Upper lobe of left lung (tissue), 6 donors: ENCODE measurements at places on chromosomes 7 and 10. TPM values are rescaled to one million over a fixed set of nuclear protein-coding genes. Genes with fewer than 3 reads are reported as not detected.

DNA sequence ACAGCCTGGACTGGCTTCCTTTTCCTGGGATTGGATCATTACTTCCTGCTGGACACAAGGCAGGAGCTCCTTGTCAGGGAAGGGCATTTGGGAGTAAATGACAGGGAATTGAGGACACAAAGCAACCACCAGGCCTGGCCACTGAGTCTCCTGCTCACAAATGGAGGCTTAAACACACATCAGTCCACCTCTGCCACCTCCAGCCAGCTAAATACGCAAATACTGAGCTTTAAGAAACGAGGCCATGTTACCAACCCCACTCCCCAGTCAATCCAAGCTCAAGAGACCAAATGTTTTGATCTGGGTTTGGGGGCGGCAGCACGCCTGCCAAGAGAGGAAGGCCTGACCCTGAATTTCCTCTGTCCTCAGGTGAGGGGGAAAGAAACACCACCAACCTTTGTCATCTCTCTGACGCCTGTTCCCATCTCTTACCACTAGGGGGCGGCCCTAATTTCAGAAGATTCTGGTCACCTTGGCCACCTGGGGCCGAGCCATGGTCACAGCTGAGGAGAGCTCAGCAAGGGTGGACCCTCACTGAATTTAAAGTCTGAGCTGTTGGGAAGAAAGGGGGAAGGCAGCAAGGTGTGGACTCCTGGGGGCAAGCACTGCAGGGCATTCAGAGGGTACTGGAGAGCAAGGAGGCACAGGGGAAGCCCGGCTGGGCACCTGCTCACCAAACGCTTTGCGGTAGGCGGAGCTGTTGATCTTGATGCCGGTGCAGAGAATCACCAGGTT lies 16.5 kb downstream of the AIFM2 start:
- no peaks in the 10 kb centered on the region for H3K27me3 ChIP-seq
- H3K27ac ChIP-seq: no peak overlapping the region
- DNase-seq: no peak
- H3K36me3 ChIP-seq: peaks cover 83% of the 10 kb centered on the region

The LHFPL3 gene
- total RNA-seq: not detected

DNA sequence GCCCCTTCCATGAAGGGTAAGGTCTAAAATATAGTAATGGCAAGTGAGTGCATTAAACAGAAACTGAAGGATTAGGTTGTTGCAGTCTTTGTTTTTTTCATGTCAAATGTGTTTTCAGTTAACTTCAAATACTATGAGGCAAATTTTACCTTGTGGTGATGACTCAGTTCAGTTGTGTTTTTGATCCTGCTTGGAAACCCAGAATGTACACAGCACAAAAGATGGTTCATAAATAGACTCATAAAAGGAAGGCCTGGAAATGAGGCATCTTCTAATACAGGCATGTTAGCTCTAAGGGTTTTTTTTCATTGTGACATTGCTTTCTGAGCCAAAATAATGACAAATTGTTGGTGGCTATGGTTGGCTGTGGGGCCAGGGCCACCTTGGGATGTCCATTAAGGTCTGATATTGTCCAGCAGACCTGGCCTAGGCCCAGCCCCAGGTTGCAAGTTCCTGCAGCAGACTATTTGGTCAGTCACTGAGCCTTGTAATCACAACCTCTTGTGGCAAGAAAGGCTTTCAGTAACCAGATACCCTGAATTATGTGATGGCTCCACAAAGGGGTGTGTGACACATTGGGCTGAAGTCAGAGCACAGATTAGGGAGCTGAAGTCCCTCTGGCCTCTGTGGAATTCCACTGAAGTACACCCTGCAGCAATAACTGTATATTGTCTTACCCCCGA lies 69.0 kb upstream of the SAMD8 start:
- no peak overlapping the region for H3K27ac ChIP-seq
- H3K4me1 ChIP-seq: no peaks in the 10 kb centered on the region
- no peaks in the 10 kb centered on the region for H3K36me3 ChIP-seq

DNA sequence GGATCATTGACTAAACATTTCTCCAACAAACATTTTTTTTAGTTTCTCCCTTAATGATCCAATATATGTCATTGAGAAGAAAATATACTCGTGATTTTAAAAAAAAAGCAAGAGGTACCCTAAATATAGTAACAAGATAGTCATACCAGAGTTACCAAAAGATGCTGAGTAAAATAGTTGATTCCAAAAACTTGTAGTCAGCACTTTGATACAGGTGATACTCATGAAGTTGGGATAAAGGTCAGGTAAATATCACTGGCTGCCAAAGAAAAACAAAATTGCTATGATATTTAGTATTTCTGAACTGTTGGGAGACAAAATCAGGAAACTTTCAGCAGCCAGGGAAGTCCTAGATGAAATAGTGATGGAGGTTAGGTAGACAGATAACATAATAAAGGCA lies 225.3 kb downstream of the DYNC1I1 start:
- H3K27me3 ChIP-seq: no peaks in the 10 kb centered on the region
- H3K4me3 ChIP-seq: no peak overlapping the region
- no peaks in the 10 kb centered on the region for H3K36me3 ChIP-seq
- H3K4me1 ChIP-seq: no peaks in the 10 kb centered on the region

The GPR37 gene
- total RNA-seq: 0.15 TPM

The CFAP43 gene
- total RNA-seq: 121 TPM

- no peaks in the 10 kb centered on the region for H3K27me3 ChIP-seq
- H3K4me3 ChIP-seq: no peak overlapping the region
- no peaks in the 10 kb centered on the region for H3K4me1 ChIP-seq
Measured at GRCh38 chr10:22247636-22248035, 29.8 kb upstream of the EBLN1 start.

DNA sequence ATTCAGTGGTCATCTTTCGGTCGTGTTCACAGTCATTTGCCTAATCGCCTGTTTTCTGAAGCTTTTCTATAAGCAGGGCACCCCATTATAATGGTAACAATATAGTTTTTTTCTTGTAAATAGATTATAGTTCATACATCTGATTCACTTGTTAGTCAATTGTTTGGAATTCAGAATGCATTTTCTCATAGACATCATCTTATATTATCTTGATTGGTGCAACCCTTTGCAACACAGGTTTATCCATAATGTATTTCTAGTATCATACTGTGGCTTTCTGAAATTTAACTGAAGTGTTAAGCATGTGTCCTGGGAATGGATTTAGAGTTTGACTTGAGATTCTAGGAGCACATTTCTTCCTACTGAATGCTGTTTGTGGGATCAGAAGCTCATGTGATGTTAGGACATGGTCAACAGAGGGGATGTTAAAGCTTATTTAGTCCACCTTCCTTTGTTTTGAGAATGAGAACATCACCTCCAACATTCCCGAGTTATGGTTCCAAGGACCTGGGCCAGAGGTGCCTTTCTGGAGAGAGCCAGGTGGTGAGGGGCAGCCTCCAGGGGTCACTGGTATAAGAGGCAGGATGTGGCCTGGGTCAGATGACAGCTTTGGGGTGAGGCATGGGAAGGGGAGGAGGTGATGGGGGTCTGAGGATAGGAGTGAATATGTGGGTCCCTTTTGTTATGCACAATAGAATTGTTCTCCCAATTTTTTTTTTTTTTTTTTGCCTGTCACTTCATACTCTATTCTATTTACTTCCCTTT lies 415.6 kb downstream of the EXOC4 start:
- no peak overlapping the region for H3K27ac ChIP-seq
- H3K4me3 ChIP-seq: no peak overlapping the region
- H3K36me3 ChIP-seq: no peaks in the 10 kb centered on the region
- DNase-seq: no peak
- no peaks in the 10 kb centered on the region for H3K4me1 ChIP-seq

DNA sequence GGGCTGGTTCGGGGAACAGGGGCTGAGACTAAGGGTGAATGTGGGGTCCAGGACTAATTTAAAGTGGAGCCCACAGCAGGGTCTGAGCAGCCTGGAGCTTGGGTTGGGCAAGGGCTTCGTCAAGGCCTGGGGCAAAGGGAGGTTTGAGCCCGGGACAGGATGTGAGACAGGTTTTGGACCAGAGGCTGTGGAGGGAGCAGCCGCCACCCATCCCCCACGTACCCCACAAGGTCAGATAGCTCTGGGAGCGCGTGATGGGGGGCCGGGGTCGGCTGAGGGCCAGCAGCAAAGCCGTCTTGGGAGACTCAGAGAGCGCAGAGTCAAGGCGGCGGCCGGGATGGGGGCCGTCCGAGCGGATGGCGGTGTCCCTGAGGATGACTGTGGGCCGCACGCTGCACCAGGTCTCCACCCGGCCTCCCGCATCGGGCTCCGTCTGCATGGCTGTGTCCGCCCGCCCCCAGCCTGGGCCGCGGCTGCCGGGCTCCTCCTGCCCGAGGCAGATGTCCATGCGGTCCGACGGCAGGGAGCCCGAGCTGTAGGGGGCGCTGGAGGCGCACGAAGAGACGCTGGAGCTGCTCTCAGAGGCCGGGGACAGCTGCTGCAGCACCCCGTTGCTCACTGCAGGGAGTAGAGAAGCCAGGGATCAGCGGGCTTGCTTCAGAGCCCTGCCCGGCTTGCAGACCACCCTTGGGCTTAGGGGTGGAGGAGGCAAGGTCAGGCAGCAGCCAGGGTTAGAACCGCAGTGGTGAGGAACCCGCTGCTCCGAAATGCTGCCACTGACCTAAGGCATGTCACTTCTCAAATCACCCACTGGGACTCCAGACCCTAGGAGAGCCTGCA lies 12.1 kb downstream of the PDZD7 start:
- H3K27me3 ChIP-seq: peaks cover 5% of the 10 kb centered on the region
- peak; percentile 82 for DNase-seq
- H3K36me3 ChIP-seq: no peaks in the 10 kb centered on the region
- no peak overlapping the region for H3K27ac ChIP-seq
- peaks cover 8% of the 10 kb centered on the region for H3K4me1 ChIP-seq
- H3K4me3 ChIP-seq: no peak overlapping the region

DNA sequence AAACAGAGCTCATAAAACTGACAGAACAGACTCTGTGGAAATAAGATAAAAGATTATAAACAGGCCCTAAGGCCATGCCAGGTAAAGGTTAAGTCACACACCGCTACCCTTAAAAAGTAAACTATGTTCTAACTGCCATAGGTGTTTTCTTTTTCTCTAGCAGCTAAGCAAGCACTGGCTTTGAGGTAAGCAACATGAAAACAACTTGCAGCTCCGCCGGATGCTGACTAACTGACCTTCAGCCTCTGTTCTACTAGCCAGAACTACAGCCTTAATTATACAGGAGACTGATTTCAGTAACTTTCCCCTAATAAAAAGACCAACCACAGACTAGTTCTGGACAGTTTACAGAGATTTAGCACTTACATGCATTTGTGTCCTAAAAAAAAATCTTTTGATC lies 708.3 kb downstream of the CCSER2 start:
- H3K27me3 ChIP-seq: no peaks in the 10 kb centered on the region
- DNase-seq: no peak
- no peaks in the 10 kb centered on the region for H3K4me1 ChIP-seq

GRCh38 chr10:4947039-4947634 lies 16.1 kb upstream of the AKR1C1 start:
- H3K4me1 ChIP-seq: peaks cover 22% of the 10 kb centered on the region
- H3K27me3 ChIP-seq: no peaks in the 10 kb centered on the region
- no peak overlapping the region for H3K4me3 ChIP-seq
- H3K36me3 ChIP-seq: no peaks in the 10 kb centered on the region

The ABCF2 gene
- total RNA-seq: 29.3 TPM

The FLNC gene
- total RNA-seq: 19.6 TPM

DNA sequence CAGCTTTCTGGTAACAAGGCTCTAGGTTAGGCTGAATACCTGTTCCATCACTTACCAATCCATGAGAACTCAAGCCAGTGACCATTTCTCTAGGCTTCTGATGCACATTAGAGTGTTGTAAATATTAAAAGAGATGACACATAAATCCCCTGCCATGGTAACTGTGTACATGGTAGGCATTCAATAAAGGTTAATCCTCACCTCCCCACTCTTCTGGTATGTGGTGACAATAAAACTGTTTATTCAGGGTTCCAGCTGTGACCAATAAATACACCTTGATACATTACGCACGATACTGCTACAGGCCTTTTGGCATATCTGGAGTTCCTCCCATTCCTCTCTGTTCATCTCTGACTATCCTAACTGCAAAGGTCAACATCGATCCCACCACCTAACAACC lies 171.9 kb downstream of the SRPK2 start:
- H3K4me3 ChIP-seq: no peak overlapping the region
- H3K27me3 ChIP-seq: no peaks in the 10 kb centered on the region
- DNase-seq: no peak
- H3K36me3 ChIP-seq: no peaks in the 10 kb centered on the region
- H3K4me1 ChIP-seq: peaks cover 6% of the 10 kb centered on the region

The BTBD16 gene
- not detected for total RNA-seq

DNA sequence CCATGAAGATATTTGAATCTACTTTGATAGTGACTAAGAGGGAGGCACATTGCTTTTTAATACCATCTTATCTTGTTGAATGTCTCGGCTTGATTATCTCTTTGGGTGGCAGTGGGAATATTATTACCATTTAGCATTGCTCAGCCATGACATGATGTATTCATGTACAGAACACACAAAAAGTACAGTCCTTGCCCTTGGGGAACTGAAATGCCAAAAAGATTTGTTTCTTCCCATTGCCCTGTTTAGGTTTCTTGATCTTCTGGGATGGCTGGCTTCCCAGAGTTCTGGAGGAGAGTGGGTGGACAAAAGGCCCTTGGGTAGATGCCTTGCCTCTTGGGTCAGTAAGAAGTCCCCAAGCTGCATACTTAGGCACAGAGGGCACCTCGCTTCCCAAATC lies 23.8 kb downstream of the SUFU start:
- H3K4me1 ChIP-seq: no peaks in the 10 kb centered on the region
- H3K27ac ChIP-seq: no peak overlapping the region
- H3K27me3 ChIP-seq: no peaks in the 10 kb centered on the region
- no peak overlapping the region for H3K4me3 ChIP-seq
- no peak for DNase-seq

The CALHM3 gene
- not detected for total RNA-seq

DNA sequence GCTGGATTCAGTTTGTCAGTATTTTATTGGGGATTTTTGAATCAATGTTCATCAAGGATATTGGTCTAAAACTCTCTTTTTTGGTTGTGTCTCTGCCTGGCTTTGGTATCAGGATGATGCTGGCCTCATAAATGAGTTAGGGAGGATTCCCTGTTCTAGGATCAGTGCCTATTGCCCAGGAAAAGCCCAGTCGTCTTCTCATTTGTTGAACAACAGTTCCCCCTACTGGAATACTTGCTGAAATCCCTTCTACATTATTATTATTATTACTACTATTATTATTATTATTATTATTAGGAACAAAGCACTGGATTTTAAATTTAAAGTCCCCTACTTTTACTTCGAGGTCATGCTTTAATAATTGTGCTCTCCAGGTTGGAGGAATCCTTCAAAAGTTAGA lies 528.9 kb downstream of the MAGI2 start:
- H3K4me1 ChIP-seq: no peaks in the 10 kb centered on the region
- no peak overlapping the region for H3K27ac ChIP-seq
- no peaks in the 10 kb centered on the region for H3K36me3 ChIP-seq

DNA sequence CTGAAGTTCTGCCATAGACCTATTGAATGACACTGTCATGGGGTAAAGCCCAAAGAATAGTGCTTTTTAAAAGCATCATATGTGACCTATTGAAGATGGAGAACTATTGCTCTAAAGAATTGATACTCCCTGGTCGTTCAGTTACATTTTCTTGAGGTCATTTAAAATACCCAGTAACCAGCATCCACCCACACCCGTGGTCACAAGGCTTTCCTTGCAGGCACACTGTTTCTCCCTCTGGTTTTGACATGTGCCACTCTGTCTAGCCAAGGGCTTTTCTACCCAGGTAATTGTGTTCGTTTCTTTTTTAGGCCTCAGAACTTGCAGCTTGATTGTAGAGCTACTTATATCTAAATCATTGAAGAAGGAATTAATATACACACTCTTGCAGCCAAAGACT lies 68.3 kb upstream of the LYZL2 start:
- no peaks in the 10 kb centered on the region for H3K4me1 ChIP-seq
- DNase-seq: no peak
- no peaks in the 10 kb centered on the region for H3K27me3 ChIP-seq
- no peak overlapping the region for H3K4me3 ChIP-seq
- H3K27ac ChIP-seq: no peak overlapping the region

The LYZL2 gene
- not detected for total RNA-seq
